Upper lobe of left lung (tissue), 6 donors: ENCODE measurements at places on chromosomes 7 and 10. TPM values are rescaled to one million over a fixed set of nuclear protein-coding genes. Genes with fewer than 3 reads are reported as not detected.

DNA sequence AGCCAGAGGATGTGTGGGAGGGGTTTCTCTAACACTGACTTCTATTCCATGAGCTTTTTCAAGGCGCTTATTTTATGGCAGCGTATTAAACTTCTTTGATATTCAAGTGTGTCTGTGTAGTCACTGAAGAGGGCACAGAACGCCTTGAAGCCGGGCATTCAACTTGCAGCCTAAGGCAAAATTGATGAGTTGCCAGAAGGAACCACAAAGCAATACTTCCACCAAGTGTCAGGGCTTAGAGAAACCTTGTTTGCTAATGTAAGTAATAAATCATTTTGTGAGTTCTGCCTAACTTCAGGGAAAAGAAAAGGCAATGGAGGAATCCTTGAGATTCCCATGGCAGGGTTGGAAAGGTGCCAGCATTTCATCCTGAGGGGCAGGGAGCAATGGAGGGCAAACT lies 163.8 kb downstream of the LCOR start:
- H3K27me3 ChIP-seq, result no peaks in the 10 kb centered on the region
- H3K27ac ChIP-seq, result no peak overlapping the region
- no peak for DNase-seq
- no peaks in the 10 kb centered on the region for H3K4me1 ChIP-seq

DNA sequence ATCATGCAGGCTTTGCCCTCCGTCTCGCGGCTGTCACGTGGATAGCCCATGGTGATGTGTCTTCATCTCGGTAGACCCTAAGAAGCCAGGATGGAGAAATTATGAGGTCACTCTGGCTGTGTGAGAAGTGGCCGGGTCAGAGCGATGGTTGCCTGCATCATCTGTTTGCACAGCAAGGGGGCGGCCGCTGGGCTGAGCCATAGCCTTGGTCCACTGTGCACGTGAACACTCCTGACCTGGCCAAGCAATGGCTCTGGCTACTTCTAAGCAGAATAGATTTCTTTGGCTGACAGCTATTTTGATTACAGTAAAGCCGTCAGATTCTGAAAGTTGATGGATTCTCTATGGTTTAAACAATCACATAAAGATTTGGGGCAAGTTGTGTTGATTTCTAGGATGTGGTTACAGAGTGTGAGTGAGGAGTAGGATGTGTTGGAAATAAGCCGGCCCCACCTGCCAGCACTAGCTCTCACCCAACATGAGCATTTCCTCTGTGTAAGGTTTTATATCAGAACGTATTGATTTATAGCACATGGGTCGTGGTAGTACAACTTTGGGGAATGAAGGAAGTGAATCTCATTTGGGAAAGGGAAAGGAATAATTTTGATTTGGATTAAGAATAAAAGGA lies 214.4 kb upstream of the GPR26 start:
- peak; percentile 43 for DNase-seq
- no peak overlapping the region for H3K27ac ChIP-seq
- H3K27me3 ChIP-seq, result no peaks in the 10 kb centered on the region
- H3K4me1 ChIP-seq, result no peaks in the 10 kb centered on the region
- H3K36me3 ChIP-seq, result no peaks in the 10 kb centered on the region

The USP54 gene
- 104 TPM for total RNA-seq

The KCNMA1 gene
- 24.1 TPM for total RNA-seq

The SEMA3E gene
- 7.9 TPM for total RNA-seq

The KAZALD1 gene
- 3.8 TPM for total RNA-seq

- H3K4me3 ChIP-seq, result peak overlapping the region; percentile 31
- H3K27ac ChIP-seq, result peak overlapping the region; percentile 86
- H3K4me1 ChIP-seq, result peaks cover 43% of the 10 kb centered on the region
- H3K36me3 ChIP-seq, result no peaks in the 10 kb centered on the region
- no peaks in the 10 kb centered on the region for H3K27me3 ChIP-seq
- DNase-seq, result no peak
Measured at GRCh38 chr7:101121991-101122932, 4.6 kb upstream of the SERPINE1 start.

GRCh38 chr10:5840314-5841307 lies 27.4 kb upstream of the GDI2 start:
- H3K4me1 ChIP-seq, result no peaks in the 10 kb centered on the region
- H3K27me3 ChIP-seq, result no peaks in the 10 kb centered on the region
- DNase-seq, result no peak
- no peak overlapping the region for H3K4me3 ChIP-seq
- H3K36me3 ChIP-seq, result no peaks in the 10 kb centered on the region
- H3K27ac ChIP-seq, result no peak overlapping the region

The MPLKIP gene
- 33.8 TPM for total RNA-seq

DNA sequence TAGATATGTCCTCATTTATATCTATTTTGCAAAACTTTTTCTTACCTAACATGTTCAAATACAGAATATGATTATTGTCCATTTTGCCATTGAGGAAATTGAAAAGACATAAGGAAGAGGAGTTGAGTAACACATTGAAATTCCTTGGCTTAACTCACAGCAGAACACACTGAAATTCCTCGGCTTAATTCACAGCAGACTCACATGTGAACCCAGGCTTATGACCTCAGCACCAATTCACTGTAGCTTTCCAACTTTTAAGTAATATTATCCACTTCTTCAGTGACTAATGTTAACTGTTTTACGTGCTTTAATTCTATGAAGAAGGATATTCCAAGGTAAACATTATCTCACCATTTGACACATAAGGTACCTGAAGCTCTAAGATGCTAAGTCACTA lies 597.5 kb upstream of the PFKP start:
- DNase-seq, result no peak
- H3K36me3 ChIP-seq, result no peaks in the 10 kb centered on the region
- H3K27ac ChIP-seq, result no peak overlapping the region
- H3K27me3 ChIP-seq, result no peaks in the 10 kb centered on the region

GRCh38 chr10:17229967-17230682 lies 2.1 kb downstream of the VIM start:
- peaks cover 41% of the 10 kb centered on the region for H3K4me1 ChIP-seq
- H3K36me3 ChIP-seq, result peaks cover 18% of the 10 kb centered on the region
- DNase-seq, result peak; percentile 96
- peak overlapping the region; percentile 97 for H3K27ac ChIP-seq
- no peaks in the 10 kb centered on the region for H3K27me3 ChIP-seq

DNA sequence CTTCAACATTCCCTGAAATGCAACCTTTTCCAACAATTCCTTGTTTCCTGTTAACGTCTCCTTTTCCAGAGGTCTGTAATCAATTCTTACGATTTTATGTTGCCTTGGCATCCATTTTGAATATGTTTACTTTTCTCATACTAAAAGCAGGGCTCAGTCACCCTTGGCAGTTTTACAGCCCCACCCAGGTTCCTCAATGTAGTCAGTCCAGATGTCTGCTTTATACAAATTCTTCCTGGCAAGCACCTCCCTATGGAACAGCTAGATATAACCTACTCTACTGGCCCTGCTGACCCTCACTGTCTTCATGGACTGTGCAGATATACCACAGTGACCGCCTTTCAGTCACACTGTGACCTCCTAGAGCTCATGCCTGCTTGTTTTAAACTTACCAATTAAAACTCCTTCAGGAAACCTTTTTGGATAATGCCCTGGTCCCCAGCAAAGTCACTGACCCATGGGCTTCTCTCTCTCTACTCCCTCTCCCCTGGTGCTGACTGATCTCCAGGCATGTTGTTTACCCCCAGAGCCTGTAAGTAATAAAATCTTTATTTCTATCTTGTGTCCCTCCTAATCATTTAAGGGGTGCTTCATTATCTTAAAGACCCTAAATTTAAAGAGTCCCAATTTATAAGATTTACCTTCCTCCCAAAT lies 147.1 kb upstream of the STEAP1 start:
- H3K36me3 ChIP-seq, result no peaks in the 10 kb centered on the region
- no peak overlapping the region for H3K27ac ChIP-seq
- DNase-seq, result no peak
- H3K4me1 ChIP-seq, result no peaks in the 10 kb centered on the region

The IRF5 gene
- total RNA-seq, result 83.8 TPM

DNA sequence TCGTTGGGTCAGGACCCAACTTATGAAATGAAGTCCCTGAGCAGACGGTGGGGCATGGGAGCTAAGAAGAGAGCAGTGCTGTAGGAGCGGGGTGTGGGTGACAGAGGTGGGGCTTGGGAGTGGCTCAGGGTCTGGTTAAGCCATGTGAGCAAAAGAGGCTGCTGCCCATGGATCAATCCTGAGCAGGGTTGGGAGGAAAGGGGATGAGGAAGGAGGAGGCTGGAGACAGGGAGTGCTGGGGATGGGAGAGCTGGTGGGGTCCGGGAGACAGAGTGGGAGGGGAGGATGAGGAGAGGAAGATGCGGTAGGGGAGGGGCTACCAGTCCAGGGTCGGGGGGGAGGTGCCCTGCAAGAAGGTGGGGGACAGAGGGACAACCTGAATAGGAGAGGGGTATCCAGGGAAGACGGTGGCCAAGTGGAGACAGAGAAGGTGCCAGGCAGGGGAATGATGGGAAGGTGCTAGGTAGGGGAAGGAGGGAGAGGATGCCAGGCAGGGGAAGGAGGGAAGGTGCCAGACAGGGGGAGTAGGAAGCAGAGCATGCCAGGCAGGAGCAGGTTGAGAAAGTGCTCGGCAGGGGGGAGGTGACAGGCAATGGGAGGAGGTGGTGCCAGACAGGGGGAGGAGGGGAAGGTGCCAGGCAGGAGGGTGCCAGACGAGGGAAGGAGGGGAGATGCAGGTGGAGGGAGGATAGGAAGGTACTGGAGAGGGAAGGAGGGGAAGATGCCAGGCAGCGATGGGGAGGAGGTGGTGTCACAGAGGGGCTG lies 27.5 kb upstream of the SMARCD3 start:
- peak overlapping the region; percentile 52 for H3K4me3 ChIP-seq
- no peak for DNase-seq
- H3K36me3 ChIP-seq, result no peaks in the 10 kb centered on the region
- H3K27me3 ChIP-seq, result no peaks in the 10 kb centered on the region

The MNX1 gene
- 0.46 TPM for total RNA-seq

The EVX1 gene
- total RNA-seq, result not detected

DNA sequence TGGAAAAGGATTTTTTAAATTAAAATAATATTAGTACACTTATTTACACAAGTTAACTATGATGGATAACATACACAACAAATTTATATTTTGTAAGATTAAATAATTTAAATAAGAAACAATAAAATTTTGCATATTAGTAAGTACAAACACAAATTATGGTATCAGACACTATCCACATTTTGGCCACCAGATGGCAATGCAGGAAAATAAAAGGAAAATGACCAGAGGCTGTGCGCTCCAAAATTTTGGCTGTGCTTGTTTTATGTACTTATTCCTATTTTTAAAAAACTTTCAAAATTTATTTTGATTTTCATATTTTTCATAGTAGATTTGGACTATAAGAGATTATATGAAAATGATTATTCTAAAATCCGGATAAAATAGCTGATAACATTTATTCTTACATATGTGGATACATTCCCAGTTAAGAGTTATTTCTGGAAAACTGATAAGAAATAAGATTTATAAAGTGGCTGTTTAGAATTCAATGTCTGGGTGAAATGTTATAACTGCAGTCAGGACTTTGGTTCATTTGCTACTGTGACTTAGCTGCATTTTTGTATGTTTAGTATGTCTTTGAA lies 274.7 kb upstream of the HGF start:
- no peak overlapping the region for H3K27ac ChIP-seq
- no peak overlapping the region for H3K4me3 ChIP-seq
- peak; percentile 22 for DNase-seq
- H3K27me3 ChIP-seq, result no peaks in the 10 kb centered on the region
- no peaks in the 10 kb centered on the region for H3K36me3 ChIP-seq

DNA sequence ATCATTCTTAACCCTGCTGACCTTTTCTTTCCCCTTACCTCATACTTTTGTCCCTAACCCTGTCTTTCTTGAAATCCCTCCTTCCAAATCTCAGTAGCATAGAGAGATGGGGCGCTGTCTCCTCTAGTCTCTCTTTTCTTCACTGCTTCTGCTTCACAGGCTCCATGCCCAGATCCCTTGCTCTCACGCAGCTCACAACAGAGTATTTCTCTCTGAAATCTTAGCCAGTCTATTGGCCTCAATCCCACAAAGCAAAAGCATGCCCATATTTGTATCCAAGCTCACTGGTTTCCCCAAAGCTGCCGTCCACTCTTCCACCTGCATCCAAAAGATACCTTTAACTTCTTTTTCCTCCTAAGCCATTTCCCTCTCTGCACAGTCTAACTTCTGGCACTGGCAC lies 526.8 kb downstream of the PLXDC2 start:
- no peaks in the 10 kb centered on the region for H3K27me3 ChIP-seq
- no peak overlapping the region for H3K27ac ChIP-seq
- no peak overlapping the region for H3K4me3 ChIP-seq
- H3K36me3 ChIP-seq, result no peaks in the 10 kb centered on the region
- H3K4me1 ChIP-seq, result no peaks in the 10 kb centered on the region
- DNase-seq, result no peak

The LIPM gene
- total RNA-seq, result not detected

GRCh38 chr10:95741807-95742467 lies 14.0 kb upstream of the ENTPD1 start:
- no peak for DNase-seq
- H3K27ac ChIP-seq, result peak overlapping the region; percentile 33
- H3K27me3 ChIP-seq, result no peaks in the 10 kb centered on the region
- no peak overlapping the region for H3K4me3 ChIP-seq

The VAX1 gene
- total RNA-seq, result not detected

- no peak for DNase-seq
- peaks cover 7% of the 10 kb centered on the region for H3K4me1 ChIP-seq
- no peaks in the 10 kb centered on the region for H3K36me3 ChIP-seq
- H3K27ac ChIP-seq, result no peak overlapping the region
Measured at GRCh38 chr10:43939389-43939938, 290.8 kb upstream of the ZNF32 start.

DNA sequence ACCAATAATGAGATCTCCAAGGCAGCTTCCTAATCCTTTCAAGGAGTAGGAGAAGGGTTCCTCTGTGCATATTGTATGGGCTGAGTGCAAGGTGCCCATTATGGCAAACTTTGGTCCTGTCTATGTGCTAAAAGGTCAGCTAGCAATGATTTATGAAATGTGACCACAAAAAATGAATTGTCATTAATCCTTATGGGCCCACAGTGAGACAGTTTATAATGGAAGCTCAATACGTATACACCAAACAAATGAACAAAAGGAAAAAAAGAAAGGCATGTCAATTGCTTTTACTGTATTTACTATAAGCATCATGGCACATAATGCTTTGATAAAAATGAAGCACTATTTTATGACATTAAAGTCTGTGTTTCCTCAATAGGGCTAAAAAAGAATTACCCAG lies 54.5 kb downstream of the ELAPOR2 start:
- no peaks in the 10 kb centered on the region for H3K27me3 ChIP-seq
- H3K27ac ChIP-seq, result no peak overlapping the region
- H3K4me1 ChIP-seq, result peaks cover 3% of the 10 kb centered on the region
- no peak for DNase-seq
- no peak overlapping the region for H3K4me3 ChIP-seq
- H3K36me3 ChIP-seq, result no peaks in the 10 kb centered on the region
